ENCODE measurements at places on chromosomes 4 and X. TPM values are rescaled to one million over a fixed set of nuclear protein-coding genes. Genes with fewer than 3 reads are reported as not detected.

DNA sequence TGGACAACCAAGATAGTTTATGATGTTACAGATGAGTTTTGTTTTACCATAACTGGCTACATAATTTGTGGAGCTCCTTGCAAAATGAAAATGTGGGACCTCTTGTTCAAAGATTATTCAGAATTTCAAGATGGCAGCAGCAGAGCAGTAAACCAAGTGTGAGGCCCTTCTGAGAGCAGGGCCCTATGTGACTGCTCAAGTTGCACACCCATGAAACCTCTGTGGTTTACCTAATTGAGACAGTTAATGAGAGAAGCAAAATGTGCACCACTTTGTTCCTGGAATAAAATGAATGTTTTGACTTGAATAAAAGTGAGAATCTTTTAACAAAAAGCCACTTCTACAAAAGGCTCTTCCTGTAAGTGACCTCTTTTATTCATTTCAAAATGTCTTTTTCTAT, 519.2 kb downstream of the RPA4 start:
- H3K27me3 ChIP-seq = no peaks in the 10 kb centered on the region
- no peaks in the 10 kb centered on the region for H3K36me3 ChIP-seq
- DNase-seq = no peak
- no peaks in the 10 kb centered on the region for H3K4me1 ChIP-seq

DNA sequence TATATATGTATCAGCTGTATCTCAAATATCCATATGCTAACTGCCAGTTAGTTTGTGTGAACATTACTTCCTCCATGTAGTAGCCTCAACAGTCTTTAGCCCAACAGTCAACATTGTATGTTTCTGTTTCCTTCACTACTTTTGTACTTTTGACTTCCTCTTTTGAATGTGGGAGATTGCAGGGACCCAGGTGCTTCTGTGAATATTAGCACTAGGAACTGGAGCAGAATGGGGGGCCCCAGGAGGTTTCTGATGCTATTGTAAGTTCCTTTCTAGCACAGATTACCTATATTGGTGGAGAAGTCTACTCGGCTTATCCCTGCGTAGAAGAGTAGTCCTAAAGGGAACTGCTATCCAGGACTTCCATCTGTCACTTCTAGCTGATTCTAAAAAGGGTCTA, 2.3 kb downstream of the PLAC8 start:
- no peak overlapping the region for H3K4me3 ChIP-seq
- DNase-seq = no peak
- H3K27me3 ChIP-seq = peaks cover 2% of the 10 kb centered on the region
- H3K36me3 ChIP-seq = no peaks in the 10 kb centered on the region

DNA sequence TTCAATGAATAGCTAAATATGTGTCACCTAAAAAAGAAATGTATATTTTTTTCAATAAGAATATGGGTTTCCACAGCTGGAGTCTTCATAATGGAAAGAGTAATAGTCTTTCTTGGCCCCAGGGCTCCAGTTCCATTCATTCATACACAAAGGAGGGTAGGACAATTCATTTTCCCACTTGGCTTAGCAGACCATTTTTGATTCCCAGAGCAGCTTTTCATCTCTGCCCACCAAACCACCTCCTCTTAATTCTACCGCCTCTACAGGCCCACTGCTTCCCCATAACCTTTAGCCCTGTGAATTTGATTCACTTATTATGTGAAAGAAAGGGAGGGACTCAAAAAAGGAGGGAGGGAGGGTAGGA, 129.9 kb upstream of the PAK3 start:
- H3K27me3 ChIP-seq = no peaks in the 10 kb centered on the region
- no peak overlapping the region for H3K27ac ChIP-seq

GRCh38 chrX:24018809-24019208, 8.2 kb downstream of the KLHL15 start:
- H3K4me1 ChIP-seq = no peaks in the 10 kb centered on the region
- DNase-seq = no peak
- H3K27ac ChIP-seq = no peak overlapping the region
- no peak overlapping the region for H3K4me3 ChIP-seq
- H3K27me3 ChIP-seq = no peaks in the 10 kb centered on the region
- no peaks in the 10 kb centered on the region for H3K36me3 ChIP-seq

GRCh38 chr4:146550161-146550560, 28.4 kb upstream of the SLC10A7 start:
- DNase-seq = no peak
- no peaks in the 10 kb centered on the region for H3K36me3 ChIP-seq
- H3K27ac ChIP-seq = no peak overlapping the region
- no peaks in the 10 kb centered on the region for H3K4me1 ChIP-seq

- no peaks in the 10 kb centered on the region for H3K36me3 ChIP-seq
- peaks cover 2% of the 10 kb centered on the region for H3K27me3 ChIP-seq
- DNase-seq = no peak
- H3K4me1 ChIP-seq = peaks cover 17% of the 10 kb centered on the region
Observed at GRCh38 chr4:16844816-16845586, 53.4 kb downstream of the LDB2 start.

DNA sequence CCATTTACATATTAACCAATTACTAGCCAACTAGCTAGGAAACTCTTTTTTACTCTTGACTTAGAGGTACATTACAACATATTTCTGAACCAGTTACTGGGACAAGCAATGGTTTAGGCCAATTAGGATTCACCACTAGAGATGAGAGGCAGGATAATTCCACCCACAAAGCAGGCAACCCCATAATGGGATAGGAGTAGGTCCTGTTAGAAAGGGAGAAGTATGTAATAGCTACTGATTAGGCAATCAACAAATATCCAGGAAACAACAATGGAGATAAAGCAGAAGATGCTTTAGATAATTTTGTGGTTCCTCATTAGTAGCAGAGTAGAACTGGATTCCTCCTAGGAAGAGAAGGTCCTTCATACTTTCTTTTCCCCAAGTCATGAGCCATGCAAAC, 173.8 kb upstream of the GLRA2 start:
- H3K27me3 ChIP-seq = no peaks in the 10 kb centered on the region
- H3K4me3 ChIP-seq = no peak overlapping the region
- no peak for DNase-seq
- H3K4me1 ChIP-seq = peaks cover 9% of the 10 kb centered on the region

- no peak overlapping the region for H3K27ac ChIP-seq
- H3K36me3 ChIP-seq = peaks cover 6% of the 10 kb centered on the region
- no peak for DNase-seq
Observed at GRCh38 chr4:17142232-17142711, 243.8 kb upstream of the LDB2 start.

DNA sequence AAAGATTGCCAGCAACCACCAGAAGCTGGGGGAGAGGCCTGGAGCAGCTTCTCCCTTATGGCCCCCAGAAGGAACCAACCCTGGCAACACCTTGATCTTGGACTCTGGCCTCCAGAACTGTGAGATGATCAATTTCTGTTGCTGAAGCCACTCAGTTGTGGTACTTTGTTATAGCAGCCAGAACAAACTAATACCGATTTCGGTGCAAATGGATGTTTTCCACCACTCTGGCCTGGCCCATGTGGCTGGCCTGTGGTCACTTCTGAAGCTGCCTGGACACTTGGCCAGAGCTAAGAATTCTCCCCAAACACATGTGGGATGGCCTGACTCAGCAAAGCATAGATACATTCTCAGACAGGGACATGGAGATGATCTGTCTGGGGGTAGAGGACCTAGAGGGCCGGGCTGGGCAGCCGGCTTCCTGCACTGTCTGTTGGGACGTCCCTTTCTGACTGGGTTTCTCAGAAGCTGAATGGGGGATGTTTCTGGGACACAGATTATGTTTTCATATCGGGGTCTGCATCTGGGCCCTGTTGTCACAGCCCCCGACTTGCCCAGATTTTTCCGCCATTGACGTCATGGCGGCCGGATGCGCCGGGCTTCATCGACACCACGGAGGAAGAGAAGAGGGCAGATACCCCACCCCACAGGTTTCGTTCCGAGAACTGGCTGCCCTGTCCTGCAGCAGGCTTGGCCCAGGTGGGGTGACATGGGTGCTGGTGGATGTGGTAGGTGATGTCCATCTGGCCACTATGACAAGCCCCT, 4.1 kb downstream of the FOXP3 start:
- DNase-seq = no peak
- H3K4me3 ChIP-seq = no peak overlapping the region
- H3K4me1 ChIP-seq = no peaks in the 10 kb centered on the region
- H3K27ac ChIP-seq = no peak overlapping the region
- H3K36me3 ChIP-seq = no peaks in the 10 kb centered on the region
- H3K27me3 ChIP-seq = no peaks in the 10 kb centered on the region

DNA sequence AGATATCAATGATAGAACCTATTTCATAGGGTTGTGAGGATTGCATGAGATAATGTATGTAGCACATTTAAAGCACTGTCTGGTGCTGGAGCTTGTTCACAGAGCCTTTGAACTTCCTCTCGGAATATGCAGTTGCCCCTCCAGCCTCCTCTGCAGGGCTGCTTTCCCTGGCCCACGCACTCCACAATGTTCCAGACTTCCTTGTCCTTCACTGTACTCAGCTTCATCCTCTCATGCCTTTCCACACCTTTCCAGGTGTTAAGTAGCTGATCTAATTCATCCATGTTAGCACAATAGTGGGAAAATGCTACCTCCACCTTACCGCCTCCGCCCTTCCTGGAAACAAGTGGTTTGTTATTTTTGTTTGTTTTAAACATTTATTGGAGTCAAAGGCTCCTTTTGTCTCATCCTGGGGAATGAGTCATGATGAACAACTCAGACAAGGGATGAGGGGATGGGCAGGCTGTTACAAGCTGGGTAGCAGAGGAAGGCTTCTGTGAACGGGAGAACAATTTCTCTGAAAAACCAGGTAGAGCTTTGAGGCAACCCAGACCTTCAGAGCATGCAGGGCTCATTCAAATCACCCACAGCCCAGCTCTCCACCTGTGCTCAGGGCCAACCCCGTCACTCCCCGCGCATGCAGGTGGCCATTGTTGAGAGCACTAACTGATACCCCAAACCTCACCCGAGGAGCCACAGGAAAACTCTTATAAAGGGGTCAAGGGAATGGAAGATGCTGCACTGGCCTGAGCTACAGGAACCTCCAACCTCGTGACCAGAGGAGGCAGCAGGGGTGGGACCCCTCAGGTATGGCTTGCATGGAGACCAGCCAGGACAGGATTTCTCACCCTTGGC, 84.9 kb upstream of the TBL1X start:
- no peaks in the 10 kb centered on the region for H3K36me3 ChIP-seq
- H3K27me3 ChIP-seq = no peaks in the 10 kb centered on the region
- no peaks in the 10 kb centered on the region for H3K4me1 ChIP-seq
- DNase-seq = no peak

GRCh38 chr4:40446839-40447238, 111.7 kb downstream of the CHRNA9 start:
- no peaks in the 10 kb centered on the region for H3K27me3 ChIP-seq
- H3K4me3 ChIP-seq = no peak overlapping the region
- H3K36me3 ChIP-seq = no peaks in the 10 kb centered on the region
- no peak for DNase-seq

GRCh38 chrX:77484045-77484444, 36.9 kb downstream of the FGF16 start:
- no peak overlapping the region for H3K27ac ChIP-seq
- no peaks in the 10 kb centered on the region for H3K27me3 ChIP-seq
- no peak overlapping the region for H3K4me3 ChIP-seq
- DNase-seq = no peak
- H3K36me3 ChIP-seq = peaks cover 21% of the 10 kb centered on the region

DNA sequence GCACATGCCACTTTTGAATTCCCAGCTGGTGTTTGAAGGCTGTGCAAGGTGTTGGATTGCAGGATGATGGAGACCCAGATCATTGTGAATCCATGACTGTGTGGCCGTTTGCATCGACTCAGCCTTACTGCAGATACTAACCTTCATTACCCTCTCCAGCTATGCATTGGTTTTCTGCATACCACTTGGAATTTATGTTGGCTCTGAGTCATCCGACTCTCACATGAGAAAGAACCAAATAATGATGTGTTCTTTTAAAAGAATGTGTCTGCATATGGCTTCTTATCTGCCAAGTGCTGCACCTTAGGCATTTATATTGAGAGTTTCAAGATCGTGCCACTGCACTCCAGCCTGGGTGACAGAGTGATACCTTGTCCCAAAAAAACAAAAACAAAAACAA, 106.7 kb upstream of the PRKX start:
- peaks cover 8% of the 10 kb centered on the region for H3K36me3 ChIP-seq
- DNase-seq = no peak
- H3K4me3 ChIP-seq = no peak overlapping the region
- peaks cover 6% of the 10 kb centered on the region for H3K27me3 ChIP-seq
- H3K4me1 ChIP-seq = no peaks in the 10 kb centered on the region

DNA sequence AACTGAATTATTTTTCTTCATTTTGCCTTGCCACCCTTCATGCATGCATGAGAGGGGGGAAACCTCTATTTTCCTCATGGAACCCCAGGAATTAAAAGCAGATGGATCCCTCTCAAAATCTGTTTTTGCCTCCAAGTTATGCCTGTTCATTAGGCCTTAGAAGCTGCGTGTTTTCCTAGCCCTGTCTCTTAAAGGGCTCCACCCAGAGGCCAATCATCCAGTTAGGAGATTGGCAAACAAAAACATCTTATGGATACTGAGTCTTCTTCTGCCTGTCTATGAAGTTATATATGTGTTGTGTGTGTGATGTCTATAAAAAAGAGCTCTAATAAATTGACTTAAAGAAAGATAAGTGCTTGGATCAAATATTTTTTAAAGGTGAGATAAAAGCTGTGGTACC, 142.9 kb downstream of the ANAPC10 start:
- peaks cover 1% of the 10 kb centered on the region for H3K4me1 ChIP-seq
- H3K27me3 ChIP-seq = peaks cover 3% of the 10 kb centered on the region
- H3K27ac ChIP-seq = no peak overlapping the region
- H3K4me3 ChIP-seq = no peak overlapping the region

DNA sequence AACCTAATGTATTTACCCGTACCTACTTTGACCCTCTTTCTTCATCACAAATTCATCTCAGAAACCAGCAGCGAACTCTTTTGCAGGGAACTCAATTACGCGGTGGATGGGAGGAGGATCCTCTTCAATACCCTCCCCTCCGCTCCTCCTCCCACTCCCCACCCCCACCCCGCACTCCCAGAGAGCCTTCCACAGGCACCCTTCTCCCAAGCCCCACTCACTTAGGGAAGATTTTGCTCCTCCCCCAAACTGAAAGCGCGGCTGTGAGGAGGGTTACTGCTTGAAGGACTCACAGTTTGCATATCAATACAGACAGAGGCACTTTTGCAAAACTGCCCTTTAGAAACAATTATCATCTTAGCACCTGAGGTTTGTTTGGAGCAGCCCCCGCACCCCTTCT, 960 bp upstream of the IL1RAPL1 start:
- peak; percentile 21 for DNase-seq
- H3K27me3 ChIP-seq = no peaks in the 10 kb centered on the region
- no peak overlapping the region for H3K27ac ChIP-seq
- H3K4me1 ChIP-seq = no peaks in the 10 kb centered on the region

GRCh38 chrX:88605222-88605583, 141.8 kb upstream of the CPXCR1 start:
- DNase-seq = no peak
- no peaks in the 10 kb centered on the region for H3K36me3 ChIP-seq
- H3K4me3 ChIP-seq = no peak overlapping the region
- H3K27ac ChIP-seq = no peak overlapping the region

FAM184B gene
- total RNA-seq = not detected

RENBP gene
- total RNA-seq = 16.1 TPM

TEX13D gene
- total RNA-seq = not detected

INPP4B gene
- total RNA-seq = 2.4 TPM

SLITRK4 gene
- 0.64 TPM for total RNA-seq

DDX60 gene
- not detected for total RNA-seq

CHIC1 gene
- total RNA-seq = 5.6 TPM

HTR2C gene
- total RNA-seq = not detected

ODAPH gene
- not detected for total RNA-seq

IL13RA2 gene
- not detected for total RNA-seq

All from glutamatergic neuron (in vitro differentiated cells).